Esophagus mucosa (tissue), 1 donor: ENCODE measurements at places on chromosomes 13 and 19. TPM values are rescaled to one million over a fixed set of nuclear protein-coding genes. Genes with fewer than 3 reads are reported as not detected.

GRCh38 chr13:39599842-39600241, 3.2 kb downstream of the LHFPL6 start:
- ATAC-seq = no peak

- no peak for ATAC-seq
Measured at GRCh38 chr13:113238536-113238935, 29.1 kb downstream of the CUL4A start.

DNA sequence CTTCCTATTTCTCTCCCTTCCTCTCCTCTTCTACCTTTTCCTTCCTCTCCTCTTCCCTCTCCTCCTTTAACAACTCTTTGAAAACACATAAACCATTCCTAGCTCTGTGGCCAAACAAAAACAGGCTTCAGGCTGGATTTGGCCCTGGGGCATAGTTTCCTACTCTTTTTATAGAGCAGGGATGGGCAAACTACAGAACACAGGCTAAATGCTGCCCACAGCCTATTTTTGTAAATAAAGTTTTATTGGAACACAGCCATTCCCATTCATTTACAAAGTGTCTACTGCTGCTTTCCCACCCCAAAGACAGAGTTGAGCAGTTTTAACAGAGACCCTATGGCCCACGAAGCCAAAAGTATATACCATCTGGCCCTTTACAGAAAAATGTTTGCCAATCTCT, 35.4 kb downstream of the LHFPL6 start:
- ATAC-seq = no peak

Gene STOML3
- total RNA-seq = not detected

Gene STK11
- total RNA-seq = 35.0 TPM

Gene LHFPL6
- total RNA-seq = 3.3 TPM

Gene ERICH6B
- not detected for total RNA-seq

Gene FFAR3
- not detected for total RNA-seq
